ENCODE measurements at places on chromosomes 1 and 21. TPM values are rescaled to one million over a fixed set of nuclear protein-coding genes. Genes with fewer than 3 reads are reported as not detected.
A peak's percentile ranks its signal among the peaks of the same experiment; 100 is the strongest.

SELENBP1 gene
- total RNA-seq: 70.5 TPM

MMP23B gene
- total RNA-seq: 35.2 TPM

TTLL10 gene
- not detected for total RNA-seq

PRAMEF2 gene
- not detected for total RNA-seq

B3GALT5 gene
- not detected for total RNA-seq

GRCh38 chr1:87980494-87980893, 651.8 kb downstream of the LMO4 start:
- DNase-seq: no peak

DNA sequence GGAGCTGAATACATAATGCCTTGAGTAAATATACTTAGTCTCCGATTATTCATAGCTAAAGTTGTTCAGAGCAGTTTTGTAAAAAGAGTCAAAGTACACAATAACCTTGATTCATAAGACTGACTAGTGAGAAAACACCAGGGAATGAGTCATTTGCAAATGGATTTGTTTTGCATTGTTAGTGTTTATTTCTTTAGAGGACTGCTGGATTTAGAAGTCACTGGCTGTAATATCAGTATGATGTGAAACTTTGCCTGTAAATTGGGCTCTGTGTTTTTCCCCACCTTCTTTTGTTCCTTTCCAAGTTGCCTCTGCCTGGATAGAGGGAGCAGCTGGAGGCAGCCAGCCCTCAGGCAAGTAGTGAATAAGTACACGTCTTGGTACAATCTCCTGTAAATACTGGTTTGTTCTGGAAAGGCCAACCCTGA, 474.7 kb downstream of the NUF2 start:
- peak; percentile 34 for DNase-seq

DNA sequence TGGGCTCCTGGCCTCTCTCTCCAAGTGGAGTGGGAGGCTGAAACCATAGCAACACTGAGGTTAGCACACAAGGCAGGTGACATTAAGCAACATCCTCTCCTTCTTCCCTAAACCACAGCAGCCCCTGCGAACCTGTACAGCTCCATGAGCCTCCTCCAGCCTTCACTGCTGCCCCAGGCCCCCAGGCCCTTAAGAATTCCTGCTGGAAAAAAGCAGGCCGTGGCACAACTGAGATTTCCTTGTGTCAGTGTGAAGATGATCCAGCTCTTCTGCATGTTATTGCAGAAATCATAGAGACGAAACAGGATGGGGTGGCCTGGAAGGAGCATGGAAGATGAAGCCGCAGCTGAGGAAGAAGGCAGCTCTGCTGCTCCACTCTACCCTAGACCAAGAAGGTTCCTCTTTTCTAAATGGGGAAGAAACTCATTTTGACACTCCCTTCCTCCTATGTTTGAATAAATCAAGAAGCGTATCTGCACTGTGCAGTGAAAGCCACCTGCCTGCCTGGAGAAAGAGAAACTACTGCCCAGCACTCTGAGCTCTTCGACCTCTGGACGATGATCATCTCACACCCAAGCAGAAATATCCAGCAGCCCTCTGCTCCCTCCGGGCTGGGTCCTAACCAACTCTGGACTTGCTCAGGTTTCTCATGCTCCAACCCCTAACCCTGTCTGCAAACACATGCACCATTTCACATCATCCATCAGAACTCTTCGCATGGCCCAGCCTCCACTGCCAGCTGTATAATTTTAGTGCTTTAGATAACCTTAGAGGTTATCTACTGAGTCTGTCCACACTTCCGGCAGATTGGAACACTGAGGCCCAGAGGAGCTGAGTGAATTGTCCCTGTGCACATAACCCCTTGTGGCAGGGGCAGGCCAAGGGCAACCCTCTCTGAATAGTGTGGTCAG, 20.7 kb downstream of the SH3BP5L start:
- no peak for DNase-seq

WNT3A gene
- not detected for total RNA-seq

GLMN gene
- 3.8 TPM for total RNA-seq

DNA sequence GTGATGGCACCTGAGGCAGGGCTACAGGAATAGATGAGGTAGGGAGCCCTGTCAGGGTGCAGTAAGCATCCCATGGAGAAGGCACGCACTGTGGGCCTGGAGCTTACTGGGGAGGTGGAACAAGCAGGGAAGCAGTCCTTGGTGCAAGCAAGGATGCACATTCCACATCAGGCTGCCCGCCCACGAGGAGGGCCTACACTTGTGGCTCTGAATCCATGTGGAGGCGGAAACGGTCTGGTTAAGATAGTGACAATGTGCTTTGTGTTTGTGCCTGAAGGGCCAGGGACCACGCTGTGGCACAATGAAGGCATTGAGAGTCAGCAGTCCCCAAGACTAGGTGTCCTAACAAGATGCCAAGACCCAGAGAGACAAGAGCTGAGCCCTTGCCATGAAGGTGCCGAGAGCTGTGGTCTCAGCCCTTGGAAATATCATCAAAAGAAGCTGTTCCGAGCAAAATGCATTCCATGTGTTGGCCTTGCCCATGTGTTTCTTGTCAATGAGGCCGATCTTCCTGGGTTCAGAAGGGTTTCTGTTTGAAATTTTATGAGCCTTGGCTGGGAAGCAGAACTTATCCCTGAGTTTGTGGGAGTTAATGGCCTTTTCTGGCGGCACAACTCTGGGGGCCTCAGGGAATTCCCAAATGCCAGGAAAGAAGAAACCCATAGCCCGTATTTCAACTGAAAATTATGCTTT, 111.9 kb downstream of the NGF start:
- no peak for DNase-seq

GRCh38 chr1:242824435-242824834, 299.9 kb upstream of the PLD5 start:
- peak; percentile 15 for DNase-seq

DNA sequence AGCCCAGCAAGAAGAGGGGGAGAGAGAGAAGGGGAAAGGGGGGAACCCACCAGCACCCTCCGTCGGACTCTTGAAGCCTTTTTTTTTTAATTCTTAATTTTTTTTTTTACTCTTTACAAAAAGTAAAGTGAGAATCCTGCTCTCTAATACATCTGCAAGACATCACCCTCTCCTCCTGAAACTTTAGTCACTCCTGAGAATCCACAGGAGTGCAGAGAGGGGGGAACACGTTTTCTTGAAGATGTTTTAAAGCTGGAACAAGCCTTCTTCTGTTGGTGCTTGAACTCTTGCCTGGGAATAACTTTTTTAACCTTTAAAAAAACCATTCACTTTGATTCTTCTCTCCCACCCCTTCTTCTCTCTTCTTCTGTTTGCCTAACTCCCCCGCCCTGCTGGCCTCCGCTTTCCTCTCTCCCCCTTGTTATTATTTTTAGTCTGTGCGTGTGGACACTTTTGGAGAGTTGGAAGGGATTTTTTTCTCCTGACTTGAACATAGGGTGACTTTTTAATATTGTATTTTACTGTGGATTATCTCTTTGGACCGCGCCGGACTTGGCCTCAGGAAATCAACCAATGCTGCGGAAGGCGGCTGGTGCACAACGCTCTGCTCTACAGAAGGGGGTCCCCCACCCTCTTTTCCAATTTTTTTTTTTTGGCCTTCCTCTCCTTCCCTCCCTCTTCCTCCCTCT, 383 bp upstream of the PRRX1 start:
- peak; percentile 76 for DNase-seq

DNA sequence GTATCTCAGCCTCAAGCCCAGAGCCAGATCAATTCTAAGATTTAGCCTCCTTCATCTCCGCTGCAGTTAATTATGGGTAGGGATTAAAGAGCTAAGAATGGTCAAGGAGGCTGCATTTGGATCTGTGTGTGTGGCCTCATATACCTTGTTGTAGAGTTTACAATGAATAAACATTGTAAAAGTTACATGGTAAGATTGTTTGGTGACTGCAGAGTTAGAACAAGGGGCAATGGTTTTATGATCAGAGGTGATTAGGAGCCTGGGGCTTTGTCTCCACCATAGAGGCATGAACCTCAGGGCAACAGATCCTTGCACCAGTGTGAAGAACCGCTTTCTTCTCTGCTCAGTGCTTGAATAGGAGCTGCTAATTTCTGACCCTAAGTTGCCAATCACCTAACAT, 77.0 kb upstream of the MARK1 start:
- DNase-seq: no peak

- no peak for DNase-seq
Measured at GRCh38 chr1:174935961-174936727, 63.6 kb upstream of the CACYBP start.

GRCh38 chr1:116472431-116472961, 98.3 kb downstream of the CD58 start:
- peak; percentile 40 for DNase-seq

NBPF12 gene
- 10.7 TPM for total RNA-seq

SIM2 gene
- total RNA-seq: 0.18 TPM

GRCh38 chr1:161185732-161186311, 8.5 kb upstream of the B4GALT3 start:
- no peak for DNase-seq
